ENCODE measurements at places on chromosomes 7 and 10.

DNA sequence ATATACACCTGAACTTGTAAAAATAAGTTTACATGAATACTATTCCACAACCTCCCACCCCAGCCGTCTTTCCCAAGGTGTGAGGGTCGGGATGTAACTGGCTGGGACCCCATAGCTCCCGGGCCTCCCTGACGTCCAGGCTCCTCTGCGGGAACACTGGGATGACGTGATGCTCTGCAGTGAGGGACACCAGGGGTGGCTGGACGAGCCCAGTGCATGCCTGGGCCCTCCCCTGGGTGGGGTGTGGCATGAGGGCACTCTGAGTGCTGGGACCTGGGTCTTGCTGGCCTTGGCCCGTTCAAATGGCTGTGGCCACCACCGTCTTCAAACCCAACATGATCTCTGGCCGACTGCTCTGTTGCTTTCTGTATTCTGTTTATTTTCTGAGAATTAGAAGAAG, 182.4 kb downstream of the DNAJB6 start:
- no peak for DNase-seq

DNA sequence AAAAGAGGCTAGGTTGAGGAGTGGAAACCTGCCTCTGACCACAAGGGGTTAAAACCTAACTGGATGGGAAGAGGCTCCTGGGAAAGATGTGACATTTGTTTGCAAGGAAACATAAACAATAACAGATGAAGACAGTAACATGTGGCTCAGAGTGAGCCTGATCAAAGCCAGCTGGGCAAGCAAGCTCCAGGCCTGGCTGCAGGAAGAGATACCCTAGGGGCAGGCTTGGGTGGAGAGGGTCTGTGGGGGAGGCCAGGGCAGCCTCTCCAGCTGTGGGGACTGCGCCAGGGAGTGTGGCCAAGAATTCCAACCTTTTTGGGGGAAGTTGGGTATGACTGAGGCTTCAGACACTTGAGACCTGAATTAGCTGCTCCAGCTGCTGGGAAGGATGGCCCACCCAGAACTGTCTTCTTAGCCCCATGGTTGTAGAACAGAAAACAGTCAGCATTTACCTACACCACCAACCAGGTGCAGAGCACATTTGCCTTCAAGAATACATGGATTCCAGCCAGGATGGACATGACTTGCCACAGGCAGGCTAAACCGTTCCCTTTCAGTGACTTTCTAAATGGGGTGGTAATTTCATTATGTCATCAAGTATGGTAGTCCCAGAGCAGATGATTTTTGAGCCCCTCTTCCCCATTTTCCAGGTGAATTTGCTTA, 10.4 kb upstream of the FAM170B start:
- DNase-seq = peak; percentile 67

- no peak for DNase-seq
Measured at GRCh38 chr10:71423250-71423649, 26.5 kb downstream of the CDH23 start.

DNA sequence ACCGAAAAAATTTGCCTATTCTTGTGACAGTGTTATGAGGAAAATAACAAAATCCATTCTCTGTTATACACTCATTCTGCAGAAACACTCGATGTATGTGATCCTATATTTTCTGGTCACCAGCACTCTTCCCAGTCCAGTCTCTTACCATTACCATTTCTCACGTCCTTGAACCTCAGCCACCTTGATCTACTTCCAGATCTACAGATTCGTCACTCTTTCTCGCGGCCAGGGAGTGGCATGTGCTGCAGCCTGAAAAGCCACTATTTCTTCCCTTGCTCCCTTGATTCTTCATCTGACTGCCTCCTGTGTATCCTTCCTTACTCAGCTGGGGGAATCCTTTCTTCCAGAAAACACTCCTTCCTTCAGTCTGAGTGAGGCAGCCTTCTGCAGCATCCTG, 14.1 kb upstream of the TAF3 start:
- no peak for DNase-seq

GRCh38 chr10:87921931-87922688, 58.7 kb downstream of the PTEN start:
- no peak for DNase-seq

GRCh38 chr7:3974329-3974728, 673.3 kb downstream of the SDK1 start:
- DNase-seq = no peak

DNA sequence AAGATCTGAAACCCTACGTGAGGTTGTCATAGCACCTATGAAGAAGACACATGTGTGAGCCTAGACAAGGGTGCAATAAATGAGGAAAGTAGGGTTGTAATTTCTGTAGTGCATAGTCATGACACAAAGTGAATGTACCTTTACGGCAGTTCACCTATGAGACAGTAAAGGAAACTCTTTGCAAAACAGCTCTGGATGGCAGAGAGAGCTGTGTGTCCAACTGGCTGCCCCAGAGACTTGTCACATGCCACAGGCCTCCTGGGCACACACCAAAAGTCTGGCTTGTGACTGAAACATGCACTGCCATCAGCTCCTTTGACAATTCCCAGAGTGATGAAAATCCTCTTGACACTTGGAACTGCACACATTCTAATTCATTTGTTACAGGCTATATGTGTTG, 90.7 kb upstream of the NAMPT start:
- DNase-seq = no peak

DNA sequence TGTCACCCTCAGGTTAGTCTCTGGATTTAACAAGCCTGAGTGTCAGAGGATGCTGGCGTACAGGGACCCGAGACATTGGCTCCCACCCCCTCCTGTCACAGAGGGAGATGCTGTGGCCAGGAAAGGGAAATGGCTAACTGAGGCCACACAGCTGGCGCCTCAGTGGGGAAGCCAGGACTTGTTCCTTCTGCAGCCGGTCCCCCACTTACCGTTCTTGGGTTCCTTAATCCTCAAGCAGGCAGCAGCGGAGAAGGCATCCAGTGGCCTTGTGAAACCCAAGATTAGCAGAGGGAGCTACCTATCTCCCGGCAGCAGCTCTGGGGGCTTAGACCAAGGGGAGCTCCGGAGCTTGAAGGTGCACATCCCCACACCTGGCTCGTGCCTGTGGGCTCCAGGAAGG, 65.4 kb downstream of the NEURL1 start:
- no peak for DNase-seq

DNA sequence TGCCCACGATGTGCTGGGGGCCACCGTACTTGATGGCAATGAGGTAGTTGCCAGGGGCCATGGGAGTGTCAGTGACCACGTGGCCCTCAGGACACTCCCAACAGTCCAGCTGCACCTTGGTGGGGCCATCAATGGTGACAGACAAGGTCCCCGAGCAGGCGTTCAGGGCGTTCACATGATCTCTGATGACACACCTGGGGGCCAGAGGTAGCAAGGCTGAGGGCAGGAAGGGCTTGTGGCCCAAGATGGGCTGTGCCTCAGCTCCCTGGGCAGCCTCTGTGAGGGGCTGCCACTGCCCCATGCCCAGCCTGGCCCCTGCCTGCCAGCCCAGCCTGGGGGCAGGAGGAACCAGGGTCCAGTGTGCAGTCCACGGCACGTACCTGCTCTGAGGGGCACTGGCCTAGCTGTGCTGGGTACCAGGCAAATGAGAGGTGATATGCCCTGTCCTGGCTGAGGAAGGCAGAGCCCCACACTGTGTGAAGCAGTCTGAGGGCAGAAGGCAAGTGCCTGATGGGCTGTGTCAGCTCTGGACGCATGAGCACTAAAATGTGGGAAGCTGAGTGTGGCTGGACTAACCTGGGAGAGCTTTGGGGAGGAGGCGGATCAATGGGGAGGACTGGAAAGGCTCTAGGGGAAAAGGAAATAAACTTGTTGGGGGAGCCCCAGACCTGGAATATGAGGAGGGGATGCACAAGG, 3.5 kb upstream of the KCP start:
- no peak for DNase-seq

DNA sequence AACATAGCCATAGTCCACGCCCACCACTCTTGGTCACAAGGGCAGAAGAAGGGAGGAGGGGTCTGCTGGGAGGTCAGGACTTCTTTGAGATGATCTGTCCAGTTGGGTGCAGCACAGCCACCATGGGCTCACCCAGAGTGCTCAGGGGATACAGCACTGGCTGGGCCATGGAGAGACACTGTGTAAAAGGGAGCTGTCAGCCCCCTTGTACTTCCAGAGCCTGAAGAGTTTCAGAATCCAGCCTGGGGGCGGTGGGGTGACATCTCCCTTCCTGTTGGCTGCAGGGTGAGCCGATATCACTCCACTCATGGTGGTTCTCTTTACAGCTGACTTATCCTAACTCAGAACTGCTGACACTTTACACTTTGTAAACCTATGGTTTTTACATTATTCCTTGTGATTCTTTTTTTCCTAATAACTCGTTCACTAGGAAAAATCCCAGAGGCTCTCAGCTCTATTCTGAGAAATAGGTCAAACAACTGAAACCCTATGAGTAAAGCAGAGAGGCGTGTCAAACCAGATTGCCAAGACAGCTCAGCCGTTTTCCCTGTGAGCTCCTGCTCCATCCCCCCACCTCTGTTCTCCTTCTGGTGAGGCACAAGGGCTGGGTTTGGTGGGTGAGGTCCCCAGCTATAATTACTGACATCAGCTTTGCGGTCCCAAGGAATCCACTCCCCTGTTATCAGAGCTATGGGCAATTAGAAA, 3.2 kb upstream of the MRPS24 start:
- DNase-seq = peak; percentile 86

DNA sequence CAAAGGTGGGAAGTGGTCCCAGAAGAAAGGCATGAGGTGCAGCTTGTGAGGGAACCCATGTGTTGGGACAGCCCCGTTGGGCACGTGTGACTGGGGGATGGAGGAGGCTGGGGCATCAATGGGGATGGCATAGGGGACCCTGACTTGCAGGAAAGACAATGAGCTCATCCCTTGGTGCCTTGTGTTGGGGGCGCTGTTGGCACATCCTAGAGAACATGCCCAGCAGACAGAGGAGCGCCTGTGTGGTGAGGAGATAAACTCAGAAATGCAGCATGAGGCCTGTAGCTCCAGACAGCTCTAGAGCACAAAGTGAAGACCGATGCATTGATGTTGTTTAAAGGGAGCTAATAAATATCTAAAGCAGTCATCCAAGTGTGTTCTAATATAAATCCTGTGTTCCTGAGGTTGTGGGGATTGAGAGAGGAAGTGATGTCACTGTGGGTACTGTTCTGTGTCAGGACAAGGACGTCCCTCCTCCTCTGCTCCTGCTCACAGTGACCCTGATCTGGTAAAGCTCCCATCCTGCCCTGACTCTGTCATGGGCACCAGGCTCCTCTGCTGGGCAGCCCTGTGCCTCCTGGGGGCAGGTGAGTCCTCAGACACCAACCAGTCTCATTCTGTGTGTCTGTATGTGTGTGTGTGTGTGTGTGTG, 126.1 kb upstream of the PRSS58 start:
- DNase-seq = peak; percentile 17

DNA sequence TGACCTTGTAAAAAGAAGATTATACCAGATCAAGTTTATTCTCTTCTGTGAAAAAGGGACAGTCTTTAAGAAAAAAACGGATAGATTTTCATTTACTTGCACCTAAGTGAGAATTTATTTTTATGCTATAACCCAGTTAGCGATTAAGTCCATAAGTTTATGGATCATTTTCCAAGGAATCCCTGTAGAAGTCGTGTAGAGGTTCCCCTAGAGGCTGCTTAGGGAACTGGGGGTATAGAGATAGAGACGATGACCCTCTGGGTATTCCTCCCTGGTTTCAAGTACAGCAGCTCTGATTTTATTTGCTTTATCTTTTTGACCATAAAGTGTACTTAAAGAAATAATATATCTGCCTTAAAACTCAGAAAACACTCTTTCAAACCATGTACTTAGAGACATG, 648.4 kb upstream of the LRRTM3 start:
- DNase-seq = no peak

DNA sequence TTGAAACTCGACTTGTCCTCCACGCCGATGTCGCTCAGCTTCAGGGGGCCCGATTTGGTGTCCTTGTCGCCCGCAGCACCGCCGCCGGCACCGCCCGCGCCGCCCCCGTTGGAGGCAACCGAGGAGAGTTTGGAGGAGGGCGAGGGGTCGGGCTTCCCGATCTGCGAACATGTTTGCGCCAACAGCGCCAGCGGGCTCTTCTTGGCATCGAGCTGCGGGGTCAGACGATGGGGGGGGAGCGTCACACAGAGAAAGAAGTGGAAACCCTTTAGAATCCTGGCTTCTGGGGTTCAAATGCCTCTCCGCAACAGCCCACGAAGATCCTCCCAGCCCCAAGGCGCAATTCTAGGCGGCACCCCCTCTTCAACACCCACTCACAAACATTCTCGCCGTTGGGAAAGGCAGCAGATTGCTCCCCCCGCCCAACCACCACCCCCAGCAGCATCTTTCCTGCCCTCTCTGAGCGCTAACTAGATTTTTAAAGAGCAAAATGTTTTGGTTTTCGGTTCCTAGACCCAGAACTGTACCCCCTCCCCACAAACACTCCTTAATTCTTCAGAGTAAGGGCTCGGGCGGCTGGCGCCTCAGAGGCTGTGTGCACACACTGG, 1.3 kb downstream of the ZNF503 start:
- DNase-seq = no peak

DNA sequence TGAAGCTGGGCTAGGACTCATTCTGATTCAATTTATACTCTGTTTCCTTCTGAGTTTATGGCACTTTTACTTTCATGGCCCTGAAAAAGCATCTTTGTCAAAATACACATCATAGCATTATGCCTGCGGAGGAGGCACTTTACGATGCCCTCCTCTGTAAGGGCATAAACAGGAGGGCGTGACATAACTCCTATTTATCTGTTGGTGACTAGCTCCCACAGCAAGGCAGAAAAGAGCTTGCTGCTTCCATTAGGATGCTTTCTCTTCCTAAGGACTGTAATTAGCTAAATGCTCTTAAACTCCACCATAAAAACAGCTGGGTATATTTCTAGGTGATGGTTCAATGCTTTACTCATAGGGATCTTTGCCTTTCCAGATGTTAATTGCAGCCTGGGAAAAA, 315.2 kb upstream of the GHITM start:
- DNase-seq = no peak

GRCh38 chr10:100612601-100613595, 77.2 kb downstream of the HIF1AN start:
- no peak for DNase-seq

- peak; percentile 55 for DNase-seq
Measured at GRCh38 chr7:84060760-84061261, 133.8 kb downstream of the SEMA3A start.

DNA sequence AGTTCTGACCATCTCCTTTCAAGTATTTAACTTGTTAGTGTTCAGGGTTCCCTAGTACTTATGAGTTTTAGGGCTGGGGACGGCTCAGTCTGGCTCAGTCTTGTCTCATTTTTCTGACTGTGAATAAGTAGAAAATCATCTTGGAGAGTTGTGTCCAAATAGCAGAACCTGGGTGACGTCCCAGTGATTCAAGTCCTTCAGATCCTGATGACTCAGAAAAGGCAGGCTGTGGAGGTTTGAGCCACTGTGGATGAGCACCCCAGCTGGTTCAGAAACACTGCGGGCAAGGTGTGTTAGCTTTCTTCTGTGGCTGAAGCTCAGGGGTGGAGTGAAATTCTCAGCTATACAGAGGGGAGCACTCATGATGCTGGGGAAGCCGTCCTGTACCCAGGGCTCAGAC, 154.4 kb upstream of the NPY start:
- peak; percentile 78 for DNase-seq
